Upper lobe of left lung (tissue), 6 donors: ENCODE measurements at places on chromosomes 16 and 17. TPM values are rescaled to one million over a fixed set of nuclear protein-coding genes. Genes with fewer than 3 reads are reported as not detected.
A peak's percentile ranks its signal among the peaks of the same experiment; 100 is the strongest.

DNA sequence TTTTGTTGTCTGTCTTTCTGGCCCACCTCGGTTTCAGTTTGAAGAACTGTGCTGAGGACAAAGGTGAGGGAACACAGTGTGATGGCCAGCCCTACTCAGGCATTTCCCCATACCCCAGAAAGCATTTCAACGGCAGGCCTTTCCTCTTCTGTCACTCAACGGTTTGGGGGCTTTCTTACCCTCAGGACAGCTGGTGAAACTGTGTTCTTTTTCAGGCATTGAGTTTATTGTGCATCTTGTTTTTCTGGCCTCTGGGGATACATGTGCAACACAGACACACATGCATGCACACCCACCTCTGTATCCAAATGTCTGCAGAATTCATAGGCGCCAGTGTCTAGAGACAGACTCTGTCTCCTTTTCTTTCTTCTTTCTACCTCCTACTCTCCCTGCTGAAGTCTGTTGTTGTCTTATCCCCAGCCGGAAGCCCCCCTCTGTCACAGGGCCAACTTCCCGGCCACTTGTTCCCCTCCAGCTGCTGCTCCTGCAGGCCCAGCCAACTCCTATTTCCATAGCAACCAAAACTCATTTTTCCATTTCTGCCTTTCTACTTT, 17.0 kb downstream of the CHD9 start:
- DNase-seq = peak; percentile 27

- no peak for DNase-seq
Observed at GRCh38 chr16:3951861-3952736, 71.6 kb upstream of the CREBBP start.

DNA sequence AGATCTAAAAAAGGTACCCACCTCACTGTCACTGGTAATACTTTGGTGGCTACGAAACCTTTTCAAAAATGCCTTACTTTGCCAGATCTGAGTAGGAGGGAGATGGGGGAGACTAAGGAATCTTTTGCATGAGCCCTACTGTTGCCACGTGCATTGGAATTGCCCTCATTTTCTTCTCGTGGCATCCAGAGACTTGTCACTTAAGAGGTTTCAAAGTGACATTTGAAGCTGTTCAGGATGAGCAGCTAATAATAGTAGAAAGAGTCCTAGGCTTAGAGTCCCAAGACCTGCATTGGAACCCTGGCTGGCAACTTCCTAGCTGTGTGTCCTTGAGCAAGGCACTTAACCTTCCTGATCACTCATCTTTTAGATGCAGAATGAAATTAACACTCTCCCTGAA, 43.5 kb downstream of the GPRC5B start:
- no peak for DNase-seq

- DNase-seq = no peak
Observed at GRCh38 chr16:12111223-12111622, 134.7 kb downstream of the SNX29 start.

DNA sequence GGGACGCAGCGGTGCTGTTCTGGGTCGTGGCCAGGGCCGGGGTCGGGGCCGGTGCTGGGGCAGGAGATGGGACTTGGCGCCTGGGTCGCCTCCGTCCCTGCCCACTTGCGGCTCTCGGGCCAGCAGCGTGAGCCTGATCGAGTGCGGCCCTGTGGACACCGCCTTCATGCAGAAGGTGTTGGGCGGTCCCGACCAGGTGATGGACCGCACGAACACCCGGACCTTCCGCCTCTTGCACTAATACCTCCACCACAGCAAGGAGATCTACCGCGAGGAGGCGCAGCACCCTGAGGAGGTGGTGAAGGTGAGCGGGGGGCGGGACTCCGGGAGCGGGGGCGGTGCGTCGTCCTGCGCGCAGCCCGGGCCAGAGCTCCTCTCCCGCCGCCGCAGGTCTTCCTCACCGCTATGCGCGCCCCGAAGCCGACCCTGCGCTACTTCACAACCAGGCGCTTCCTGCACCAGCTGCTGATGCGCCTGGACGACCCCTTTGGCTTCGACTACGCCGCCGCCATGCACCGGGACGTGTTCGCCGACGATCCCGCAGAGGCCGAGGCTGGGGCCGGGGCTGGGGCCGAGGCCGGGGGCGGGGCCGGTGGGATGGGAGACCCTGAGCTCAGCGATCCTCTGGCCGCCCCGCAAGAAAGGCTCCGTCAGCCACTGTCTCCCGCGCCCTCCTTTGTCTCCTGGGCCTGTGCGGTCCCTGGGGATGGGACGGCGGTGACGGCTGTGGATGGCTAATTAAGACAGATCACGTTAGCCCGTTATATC, 4.5 kb upstream of the HSD17B1 start:
- peak; percentile 93 for DNase-seq

- DNase-seq = peak; percentile 29
Observed at GRCh38 chr17:45018848-45019711, 32.4 kb downstream of the DCAKD start.

DNA sequence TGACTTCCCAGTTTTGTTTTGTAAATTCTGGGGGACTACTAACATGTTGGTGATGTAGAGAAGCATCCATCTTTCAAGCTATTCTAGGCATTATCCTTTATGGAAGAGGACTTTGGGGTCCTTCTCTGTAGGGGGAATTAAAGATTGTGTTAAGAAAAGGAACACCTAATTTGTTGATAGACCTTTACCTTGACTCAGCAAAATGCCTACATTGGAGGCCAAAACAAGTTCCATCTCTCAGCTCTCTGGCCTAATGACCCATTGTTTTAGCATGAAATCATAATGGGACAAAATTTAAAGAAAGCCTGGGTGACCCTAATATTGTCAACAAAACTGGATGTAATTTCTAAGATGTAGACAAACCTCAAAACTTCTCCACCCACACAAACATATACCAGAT, 465.3 kb upstream of the SOX9 start:
- DNase-seq = no peak

GRCh38 chr16:1926271-1926670, 8.1 kb upstream of the HS3ST6 start:
- DNase-seq = no peak

DNA sequence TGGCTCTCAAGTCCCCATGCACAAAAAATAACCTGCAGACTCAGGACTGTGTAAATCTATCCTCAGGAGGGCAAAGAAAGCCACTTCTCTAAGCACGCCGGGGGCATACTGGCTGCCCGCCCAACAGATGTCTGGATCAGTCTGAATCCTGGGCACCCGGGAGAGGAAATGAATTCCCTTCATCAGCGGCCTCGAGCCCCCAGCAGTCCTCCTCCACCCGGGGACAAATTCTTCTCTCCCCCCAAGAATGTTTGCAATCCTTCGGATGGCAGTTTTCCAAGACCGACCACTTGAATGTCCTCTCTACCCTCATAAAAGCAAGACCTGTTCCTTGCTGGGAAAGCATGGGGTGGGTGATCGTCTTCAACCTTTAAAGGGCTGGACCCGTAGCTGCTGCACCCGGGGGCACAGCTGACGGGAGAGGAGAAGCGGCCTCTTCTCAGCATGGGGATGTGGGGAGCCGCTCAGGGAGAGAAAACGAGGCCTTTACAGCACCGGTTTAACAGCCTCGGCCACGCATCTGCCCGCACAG, 9.4 kb upstream of the MAP2K3 start:
- no peak for DNase-seq

DNA sequence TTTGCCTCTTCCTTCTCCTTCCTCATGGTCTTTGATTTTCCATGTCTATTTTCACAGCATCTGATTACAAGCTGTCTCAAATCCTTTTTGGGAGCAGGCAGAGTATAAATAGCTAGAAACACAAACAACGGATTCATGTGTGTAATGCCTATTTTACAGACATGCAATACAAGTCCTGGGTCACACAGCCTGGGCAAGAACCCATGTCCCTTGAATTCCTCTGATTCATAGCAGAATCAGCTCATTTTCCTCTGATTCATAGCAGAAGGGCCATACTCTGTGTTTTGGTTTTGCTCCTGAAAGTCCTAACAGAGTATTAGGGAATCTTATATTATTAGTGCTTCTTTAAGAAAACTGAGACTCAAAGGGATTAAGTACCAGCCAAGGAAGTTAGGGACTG, 71.3 kb downstream of the IRX5 start:
- DNase-seq = no peak

GRCh38 chr16:85908889-85909589, 10.1 kb downstream of the IRF8 start:
- peak; percentile 56 for DNase-seq

DNA sequence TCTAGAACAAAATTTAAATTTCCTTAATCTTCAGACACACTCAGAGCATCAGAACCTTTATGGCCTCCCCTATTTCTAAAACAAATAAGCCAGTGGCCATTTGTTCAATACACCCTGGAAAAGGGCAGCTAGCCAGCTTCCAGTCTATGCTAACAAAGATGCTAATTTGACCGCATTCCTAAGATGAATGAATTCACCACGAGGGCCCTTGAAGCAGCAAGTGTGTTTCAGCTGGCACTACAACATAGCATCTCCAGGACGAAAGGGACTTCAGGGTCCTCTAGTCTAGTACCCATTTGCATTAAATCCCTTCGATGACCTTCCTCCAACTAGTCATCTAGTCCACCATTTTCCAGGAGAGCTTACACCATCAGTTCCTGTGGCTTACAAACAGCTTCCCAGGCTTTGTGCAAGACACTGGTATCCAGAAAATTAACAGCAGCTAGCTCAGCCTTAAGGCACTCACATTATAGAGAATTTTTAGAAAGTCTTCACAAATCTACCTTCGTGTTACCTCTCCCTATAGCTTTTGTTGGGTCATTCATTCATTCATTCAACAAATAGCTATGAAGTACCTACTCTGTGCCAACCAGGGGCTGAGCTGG, 10.9 kb downstream of the KRT37 start:
- DNase-seq = no peak

DNA sequence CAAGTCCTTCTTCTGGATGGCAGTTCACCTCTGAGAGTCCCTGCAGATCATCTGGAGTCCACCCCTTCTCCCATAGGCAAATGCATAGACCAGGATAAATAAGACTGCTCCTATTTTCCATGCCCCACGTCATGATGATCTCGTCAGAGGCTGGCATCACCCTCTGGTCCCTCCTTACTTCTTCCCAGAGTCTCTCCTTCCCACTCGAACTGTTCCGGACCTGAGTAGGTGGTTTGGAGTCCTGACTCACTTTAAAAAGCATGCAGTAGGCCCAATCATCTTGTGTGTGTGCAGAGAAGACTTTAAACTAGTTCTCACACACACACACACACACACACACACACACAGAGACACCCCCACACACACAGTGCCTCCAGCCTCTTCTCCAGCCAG, 72.0 kb downstream of the SOX9 start:
- no peak for DNase-seq

DNA sequence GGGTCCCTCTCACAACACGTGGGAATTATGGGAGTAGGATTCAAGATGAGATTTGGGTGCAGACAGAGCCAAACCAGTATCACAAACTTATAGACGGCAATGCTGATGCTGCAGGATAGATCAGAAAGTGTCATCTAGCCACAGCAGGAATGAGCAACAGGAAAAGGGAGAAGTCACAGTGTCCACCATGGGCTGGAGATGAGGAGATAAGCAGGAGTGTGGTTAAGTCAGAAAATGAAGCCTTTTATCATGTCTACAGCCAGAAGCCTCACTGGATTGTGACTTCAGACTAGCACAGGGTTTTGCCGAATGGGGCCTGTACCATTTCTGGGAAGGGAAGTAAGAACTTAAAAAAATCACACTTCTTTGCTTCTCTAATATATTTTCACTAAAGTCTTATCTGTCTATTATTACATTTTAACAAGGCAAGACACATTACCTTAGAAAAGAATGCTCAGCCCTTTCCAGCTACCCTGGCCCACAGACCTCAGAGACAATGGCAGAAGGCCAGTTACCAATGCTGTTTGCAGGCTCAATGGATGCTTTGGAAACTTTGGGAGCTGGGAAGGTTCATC, 490.2 kb upstream of the SALL1 start:
- DNase-seq = no peak

TP53TG3C gene
- total RNA-seq = 0.27 TPM

HOXB13 gene
- not detected for total RNA-seq
